ENCODE measurements at places on chromosomes 12 and 14.

GRCh38 chr14:85587151-85587711 is 57.3 kb downstream of the FLRT2 start:
- DNase-seq = no peak

DNA sequence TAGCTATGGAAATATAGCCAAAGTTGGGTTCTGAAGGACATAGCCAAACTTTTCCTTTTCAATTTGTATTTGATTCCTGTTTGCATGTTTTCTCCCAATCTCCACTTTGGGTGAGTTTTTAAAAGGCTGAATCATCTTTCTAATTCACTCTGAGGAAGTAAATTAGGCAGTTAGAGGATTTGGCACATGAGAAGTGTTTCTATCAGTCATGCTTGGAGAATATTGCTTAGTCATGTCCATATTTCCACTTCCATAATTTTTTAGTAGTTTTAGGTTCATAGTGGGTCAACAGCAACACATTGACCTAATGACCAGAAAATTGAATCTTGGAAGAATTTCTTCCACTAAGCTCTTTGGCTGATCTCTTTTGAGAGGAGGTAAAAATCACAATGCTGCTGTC is 21.8 kb downstream of the IRAK3 start:
- DNase-seq = no peak

- peak; percentile 17 for DNase-seq
Observed at GRCh38 chr12:120639771-120640721, at the start of gene CABP1. TSS of gene CABP1 (plus strand) at chr12:120640626. CDS start at chr12:120640686, 60 bp downstream.

DNA sequence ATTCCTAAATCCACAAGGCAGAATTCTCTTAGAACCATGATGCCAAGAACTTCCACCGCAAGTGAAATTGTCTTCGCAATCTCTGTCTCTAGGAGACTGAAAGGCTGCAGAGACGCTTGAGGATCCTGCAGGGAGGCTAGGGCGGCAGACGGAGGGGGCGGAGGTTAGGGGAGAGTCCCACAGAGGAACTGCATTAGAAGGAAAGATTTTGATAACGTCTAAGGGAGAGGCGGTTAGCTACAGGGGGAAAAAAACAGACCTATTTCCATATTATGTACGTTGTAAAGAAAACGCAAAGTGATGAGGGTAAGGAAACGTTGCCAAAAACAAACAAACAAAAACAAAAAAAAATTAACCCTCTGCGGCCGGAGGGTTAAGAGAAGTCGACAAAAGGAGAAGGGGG is 595 bp downstream of the KLHL28 start:
- DNase-seq = peak; percentile 25

DNA sequence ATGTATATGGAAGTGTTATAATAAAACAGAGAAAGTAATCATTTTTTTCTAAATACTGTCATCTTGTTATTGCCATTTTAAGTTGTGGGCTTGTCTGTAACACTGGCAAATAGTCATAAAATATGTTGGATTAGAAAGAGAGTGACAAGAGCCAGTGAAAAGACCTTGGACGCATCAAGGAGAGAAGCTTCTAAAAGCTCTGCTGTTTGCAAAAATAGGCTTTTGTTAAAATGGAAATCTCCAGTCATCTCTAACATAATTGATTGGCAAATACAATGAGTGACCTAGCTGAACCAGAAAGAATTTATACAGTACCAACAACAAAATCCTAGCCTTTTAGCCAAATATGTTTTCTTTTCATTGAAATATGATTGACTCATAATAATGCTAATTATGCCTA is 245.8 kb upstream of the RMST start:
- DNase-seq = no peak

DNA sequence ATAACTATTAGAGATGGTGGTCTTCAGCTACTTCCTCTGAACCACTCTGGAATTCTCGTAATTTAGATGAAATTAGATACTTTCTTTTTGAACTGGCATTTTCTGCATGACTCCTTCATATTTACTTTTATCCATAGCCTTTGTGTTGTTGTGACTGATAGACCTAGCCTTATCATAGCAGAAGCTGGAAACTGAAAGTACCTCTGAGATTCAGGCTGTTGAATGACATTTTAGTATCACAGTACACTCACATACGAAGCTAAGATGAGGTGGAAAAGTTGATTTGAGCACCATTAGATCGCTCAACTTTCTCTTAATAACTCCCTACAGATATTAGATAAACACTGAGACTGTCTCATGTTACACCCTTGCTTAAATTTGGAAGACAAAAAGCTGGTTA is 525.1 kb upstream of the FBXO33 start:
- DNase-seq = no peak

DNA sequence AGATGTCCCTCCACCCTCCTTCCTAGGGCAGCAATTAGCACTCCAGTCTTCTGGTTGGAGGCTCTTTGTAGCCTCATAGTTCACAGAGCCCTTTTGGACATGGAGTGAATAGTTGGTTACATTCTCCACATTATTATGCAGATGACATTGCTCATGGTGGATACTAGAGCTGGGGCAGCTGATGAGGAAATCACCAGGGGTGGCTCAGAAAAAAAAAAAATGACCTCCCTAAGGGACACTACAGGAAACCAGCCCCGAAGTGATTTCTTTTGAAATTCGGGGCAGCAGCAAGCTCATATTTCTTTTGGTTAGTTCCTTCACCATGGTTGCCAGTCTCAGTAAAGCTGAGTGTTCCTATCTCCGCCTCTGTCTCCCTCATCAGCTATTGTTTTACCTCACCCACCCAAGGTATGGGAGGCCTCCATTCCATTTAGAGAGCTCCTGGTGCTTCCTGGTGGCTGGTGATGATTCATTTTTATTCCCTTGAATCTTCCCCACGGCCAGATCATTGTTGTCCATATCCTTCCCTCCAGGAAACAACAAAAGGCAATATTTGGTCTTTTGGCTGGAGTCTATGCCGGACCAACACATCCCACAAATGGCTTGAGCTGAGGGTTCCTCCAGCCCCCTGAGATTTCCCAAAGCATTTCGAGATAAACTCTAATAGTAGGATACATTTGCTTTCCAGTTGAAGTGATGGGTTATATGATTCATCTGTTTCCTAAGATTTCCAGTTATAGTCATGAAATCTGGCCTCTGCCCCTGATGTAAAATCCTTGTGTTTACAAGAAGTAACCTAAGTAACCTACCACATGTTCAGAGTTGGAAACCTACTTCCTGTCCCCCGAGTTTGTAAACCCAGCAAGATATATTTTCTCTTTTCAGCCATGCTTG is 56.2 kb upstream of the NID2 start:
- no peak for DNase-seq

DNA sequence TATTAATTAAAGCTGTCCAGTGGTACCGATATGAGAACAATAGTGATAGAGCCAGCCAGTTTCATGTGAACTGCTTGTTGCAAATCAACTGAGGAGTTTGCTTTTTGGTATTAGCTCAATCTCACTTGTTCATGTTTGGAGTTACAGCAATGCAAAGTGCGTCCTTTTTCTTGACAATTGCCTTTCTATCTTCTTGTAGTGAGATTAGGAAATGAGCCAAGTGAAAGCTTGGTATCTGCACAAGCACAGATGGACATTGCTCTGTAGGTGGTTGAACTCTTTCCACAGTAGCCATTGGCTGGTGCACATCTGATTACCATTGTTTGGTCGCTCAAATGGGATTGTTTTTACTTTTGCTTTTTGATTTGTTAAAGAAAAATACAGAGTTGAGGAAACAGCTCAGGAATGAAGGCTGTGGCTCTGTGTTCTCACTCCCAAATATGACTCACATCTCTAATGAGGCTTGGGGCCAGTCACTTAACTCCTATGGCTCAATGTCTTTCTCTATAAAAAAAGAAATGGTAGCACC is 241.4 kb downstream of the BMP4 start:
- DNase-seq = no peak
